Stimulated activated CD4-positive, alpha-beta T cell treated with anti-CD3 and anti-CD28 coated beads, Interleukin-12 subunit alpha, Interleukin-12 subunit beta, amount 100 ng/mL, for 4 hours (primary cell): ENCODE measurements at places on chromosomes 13 and 19.

- no peak for DNase-seq
Observed at GRCh38 chr13:112892426-112893206, 76.4 kb upstream of the MCF2L start.

- DNase-seq: no peak
Observed at GRCh38 chr13:111662451-111662850, 342.0 kb downstream of the TEX29 start.

DNA sequence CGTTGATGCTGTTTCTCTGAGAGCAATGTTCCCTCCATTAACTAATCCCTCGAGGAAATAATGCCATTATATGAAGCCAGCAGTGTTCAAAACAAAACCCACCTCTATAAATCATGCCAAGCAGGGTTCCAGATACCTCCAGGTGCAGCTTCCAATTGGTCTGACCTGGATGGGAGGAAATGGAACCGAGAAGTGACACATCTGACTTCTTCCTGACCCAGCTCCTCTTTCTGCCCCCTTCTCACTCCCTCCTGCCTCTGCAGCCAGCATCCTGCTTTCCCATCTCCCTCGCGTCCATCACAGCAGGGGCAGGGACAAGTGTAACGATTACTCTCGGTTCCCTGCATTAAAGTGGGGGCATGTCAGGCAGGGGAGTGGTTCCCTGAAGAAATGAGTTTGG lies 37.5 kb downstream of the HSPH1 start:
- no peak for DNase-seq

GRCh38 chr13:27533155-27533643 lies 82.8 kb upstream of the MTIF3 start:
- peak; percentile 40 for DNase-seq

DNA sequence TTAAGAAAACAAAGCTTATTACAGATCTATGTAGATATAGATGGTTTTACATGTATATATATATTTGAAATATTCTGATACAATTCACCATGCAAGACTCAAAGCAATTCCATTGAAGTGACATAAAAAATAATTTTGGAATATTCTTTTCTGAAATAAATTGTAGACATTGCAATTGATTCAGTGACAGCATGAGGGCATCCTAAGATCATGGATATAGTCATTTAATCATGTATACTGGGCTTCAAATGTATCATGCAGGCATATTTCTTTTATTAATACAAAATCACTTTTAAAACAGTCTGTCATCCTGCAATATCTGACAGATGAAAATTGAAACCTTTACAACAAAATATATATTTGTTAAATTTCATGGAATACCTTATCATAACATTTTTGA lies 286.7 kb upstream of the SLITRK6 start:
- no peak for DNase-seq

DNA sequence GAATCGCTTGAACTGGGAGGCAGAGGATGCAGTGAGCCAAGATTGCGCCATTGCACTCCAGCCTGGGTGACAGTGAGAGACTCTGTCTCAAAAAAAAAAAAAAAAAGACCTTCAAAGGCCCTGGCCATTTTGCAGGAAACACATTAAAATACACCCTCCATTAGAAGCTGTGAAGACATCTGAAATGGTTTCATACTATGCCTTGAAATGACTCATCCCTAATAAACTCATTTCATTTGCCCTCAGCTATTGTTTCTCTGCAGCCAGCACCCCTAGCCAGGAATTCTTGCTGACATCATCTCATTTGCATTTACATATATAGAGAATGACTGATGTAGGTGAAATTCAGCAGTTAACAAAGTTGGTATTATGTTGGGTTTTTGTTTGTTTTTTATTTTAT lies 8.7 kb downstream of the EML2 start:
- DNase-seq: no peak

- no peak for DNase-seq
Observed at GRCh38 chr13:99556867-99557443, 55.7 kb downstream of the TM9SF2 start.

DNA sequence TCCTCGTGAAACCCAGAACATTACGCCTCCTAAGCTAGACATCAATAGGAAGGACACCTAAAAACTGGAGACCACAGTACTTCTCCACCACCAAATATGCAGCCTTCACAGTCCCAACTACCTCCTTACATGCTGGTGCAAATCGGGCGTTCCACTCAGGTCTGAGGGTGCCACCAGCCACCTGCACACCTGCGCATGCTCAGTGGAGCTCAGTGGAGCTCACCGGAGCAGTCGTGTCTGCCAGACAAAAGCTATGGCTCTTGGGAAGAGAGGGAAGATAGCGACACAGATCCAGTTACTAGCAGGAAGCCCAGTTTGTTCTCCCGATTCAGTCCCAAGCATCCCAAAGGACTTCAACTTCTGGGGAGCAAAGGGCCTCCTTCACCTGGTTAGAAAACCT lies 237.1 kb downstream of the TSHZ3 start:
- DNase-seq: no peak

DNA sequence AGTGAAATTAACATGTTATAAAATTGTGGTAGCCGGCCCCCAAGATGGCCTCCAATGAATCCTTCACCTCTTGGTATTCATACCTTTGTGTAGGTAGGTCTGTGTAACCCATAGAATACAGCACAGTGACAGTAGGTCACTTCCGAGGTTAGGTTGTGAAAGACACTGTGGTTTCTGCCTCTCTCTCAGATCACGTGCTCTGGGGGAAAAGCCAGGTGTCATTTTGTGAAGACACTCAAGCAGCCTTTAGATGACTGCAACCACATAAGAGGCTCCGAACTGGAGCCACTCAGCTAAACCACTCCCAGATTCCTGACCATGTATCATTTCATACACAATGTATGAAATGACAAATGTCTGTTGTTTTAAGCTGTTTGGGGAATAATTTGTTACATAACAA lies 9.8 kb upstream of the USPL1 start:
- DNase-seq: peak; percentile 18

DNA sequence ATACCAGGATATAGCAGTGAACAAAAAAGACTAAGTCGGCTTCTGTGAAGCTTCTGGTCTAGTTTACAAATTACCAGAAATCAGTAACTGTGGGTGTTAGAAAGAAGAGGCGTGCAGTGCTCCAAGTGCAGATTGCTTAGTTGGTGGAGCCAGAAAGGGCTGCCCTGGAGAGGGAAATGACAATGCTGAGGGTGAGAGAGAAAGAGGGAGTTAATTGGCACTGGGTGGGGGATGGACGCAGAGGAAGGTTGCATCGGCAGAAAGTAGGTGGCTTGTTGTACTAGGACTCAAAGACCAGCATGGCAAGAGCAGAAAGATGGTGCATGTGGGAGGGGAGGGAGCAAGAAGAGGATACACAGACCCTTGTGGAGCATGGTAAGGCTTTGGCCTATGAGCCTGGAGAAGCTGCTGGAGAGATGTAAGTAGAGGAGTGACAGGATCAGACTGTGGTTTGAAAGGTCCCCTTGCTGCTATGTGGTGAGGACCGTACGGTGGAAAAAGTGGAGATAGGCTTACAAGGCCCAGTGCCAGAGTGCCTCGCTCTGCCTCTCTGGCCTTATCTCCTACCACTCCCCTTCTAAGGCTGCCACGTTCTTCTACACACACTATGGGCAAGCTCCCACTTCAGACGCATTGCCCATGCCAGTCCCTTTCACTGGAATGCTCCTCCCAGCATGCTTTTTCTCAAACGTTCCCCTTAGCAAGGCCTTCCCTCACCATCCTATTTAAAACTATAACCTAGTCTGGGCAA lies 13.5 kb downstream of the SMG9 start:
- no peak for DNase-seq

- DNase-seq: no peak
Observed at GRCh38 chr19:18698321-18699167, 15.1 kb downstream of the CRTC1 start.

DNA sequence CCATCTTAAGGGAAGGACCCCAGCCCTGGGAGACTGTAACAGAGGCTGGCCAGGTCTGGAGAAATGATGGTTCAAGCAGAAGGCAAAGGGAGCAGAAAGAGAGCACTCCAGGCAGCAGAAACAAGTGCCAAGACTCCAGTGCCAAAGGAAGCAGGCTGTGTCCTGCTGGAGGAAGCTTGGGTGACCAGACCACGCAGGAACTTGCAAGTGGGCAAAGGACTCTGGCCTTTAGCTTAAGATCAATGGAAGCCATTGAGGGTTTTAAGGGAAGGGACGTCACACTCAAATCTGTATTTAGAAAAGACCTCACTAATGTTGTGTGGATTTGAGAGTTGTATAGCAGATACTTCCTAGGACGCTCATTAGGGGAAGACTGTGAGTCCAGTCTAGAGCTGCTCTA lies 95.5 kb downstream of the MIPEP start:
- DNase-seq: no peak

DNA sequence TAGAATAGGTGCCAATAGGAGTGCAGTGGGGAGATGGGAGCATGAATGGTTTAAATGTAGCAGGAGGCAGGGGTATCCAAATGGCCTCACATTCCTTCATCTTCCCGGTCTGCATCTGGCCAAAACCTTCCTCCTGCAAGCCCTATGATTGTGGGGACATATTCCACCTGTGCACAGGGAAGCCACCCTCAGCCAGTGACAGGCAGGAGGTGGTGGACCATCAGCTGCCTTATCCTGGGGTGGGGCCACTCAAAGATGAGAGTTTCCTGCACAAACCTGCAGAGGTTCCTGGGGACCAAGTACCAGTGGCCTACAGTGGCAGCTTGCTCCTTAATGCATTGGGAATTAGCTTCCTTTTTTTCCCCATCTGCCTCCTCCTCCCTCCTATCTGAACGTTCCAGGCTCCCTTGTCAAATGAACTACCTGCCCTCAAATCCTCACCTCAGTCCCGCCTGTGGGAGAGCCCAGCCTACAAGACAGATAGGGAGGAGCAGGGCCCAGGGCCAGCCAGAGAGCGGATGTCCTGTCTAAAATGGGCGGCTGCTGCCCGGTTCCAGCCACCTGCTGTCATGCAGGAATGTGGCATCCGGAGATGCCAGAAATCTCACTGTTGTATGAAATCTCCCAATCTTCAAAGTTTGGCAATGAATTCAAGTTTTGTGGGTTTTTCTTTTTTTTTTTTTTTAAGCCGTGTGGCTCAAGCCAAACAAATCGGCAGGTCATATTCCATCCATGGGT lies 85.0 kb downstream of the TSHZ3 start:
- DNase-seq: no peak
